ENCODE measurements at places on chromosomes 1 and 21.

DNA sequence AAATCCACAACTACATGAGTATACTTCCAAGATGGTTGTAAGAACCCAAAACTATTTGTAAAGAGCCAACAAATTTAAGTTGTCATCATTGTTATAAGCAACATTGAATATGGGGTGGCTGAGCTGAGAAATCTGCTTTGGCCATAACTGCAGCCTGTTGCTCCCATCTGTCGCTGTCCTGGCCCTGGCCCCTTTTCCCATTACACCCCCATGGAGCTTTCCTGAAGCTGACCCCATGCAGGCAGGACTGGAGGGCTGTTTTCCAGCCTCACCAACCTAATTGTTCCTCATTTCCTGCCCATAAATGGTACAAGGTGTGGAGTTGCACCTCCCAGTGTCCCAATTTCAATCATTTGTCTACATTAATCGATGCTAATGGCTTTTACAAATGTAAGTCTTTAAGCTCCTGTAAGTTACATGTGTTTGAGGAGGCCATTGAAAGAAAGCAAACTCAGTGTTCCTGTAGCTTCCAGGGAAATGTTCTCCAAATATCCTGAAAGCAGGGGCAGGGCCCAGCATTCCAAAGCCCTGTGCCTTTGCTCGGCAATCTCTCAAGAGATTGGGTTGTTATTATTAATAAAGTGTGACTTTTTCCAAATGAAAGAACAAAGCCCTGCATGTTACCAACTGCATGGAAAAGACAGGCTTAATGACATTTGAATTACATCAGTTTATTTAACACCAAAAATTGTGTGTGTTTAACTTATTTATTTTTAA is 545.9 kb downstream of the PLPP3 start:
- DNase-seq = no peak

DNA sequence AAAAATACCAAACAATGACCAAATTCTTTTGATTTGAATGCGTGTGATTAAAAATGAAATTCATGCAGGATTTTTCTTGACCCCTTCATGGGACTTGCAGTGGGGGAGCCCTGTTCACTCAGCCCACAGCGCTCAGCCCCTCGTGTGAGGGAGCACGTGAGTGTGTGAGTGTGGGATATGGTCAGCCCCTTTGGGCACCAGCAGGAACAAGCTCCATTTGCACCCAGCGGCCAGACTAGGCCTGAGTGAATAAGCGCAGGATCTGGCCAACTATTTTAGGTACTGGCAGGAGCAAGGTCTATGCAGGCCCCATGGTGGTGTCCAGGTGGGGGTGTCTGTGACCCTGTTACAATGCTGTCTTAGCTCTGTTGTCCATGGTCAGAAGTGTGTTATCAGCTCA is 1631.2 kb downstream of the BRINP3 start:
- DNase-seq = no peak

DNA sequence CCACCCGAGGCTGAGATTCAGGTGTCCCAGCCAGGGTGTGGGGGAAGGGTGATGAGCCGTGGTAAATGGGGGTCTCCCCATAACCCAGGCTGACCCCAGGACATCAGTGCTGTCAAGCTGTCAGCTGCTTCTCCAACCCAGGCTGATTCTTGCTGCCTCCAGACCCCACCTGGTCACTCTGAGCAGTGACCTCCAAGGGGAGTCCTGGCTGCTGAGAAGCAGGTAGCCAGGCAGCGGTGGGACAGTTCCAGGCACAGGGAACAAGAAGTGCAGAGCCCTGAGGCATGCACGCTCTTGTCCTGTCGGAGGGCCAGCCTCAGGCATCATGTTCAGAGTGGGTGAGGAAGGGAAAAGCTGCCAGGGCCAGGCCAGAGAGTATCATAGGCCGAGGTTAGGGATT is 1.1 kb downstream of the ESPN start:
- no peak for DNase-seq

DNA sequence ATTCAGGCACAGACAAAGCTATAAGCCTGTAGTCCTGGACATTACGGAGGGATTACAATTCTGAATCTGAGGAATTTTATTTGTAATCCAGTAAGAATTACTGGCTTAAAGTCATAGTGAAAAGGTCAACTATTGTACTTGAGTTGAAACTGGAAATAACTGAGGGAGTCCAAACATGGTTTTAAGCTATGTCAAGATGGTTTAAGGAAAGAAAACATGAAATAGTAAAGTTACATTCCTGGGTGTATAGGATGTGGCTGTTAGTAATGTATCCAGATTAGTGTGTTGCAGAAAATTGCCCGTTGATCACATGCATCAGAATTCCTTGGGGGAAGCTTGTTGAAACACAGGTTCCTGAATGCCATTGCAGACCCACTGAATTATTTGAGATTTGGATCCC is 124.8 kb upstream of the GORAB start:
- DNase-seq = no peak

- no peak for DNase-seq
Measured at GRCh38 chr1:43512681-43513080, 18.0 kb upstream of the PTPRF start.

GRCh38 chr1:205595435-205595834 is 36.4 kb downstream of the ELK4 start:
- no peak for DNase-seq

GRCh38 chr1:29991025-29991424 is 732.4 kb downstream of the MATN1 start:
- DNase-seq = peak; percentile 47

DNA sequence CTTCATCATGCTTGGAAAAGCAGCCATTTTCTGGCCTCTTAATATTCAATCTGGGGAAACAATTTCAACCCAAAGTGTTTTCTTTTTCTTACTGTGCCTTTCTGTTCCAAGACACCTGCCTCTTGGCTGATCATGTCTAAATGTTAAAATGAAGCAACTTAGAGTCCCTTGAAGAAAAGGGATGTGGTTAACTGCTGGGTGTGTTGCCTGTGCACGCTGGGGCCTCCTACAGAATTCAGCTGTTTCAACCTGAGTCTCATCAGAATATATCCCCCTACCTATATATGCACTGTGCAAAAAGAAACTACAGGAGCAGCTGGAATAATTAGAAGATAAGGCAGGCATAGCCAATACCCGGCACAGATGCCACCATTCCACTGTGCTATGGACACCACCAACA is 222.0 kb downstream of the OMA1 start:
- no peak for DNase-seq

DNA sequence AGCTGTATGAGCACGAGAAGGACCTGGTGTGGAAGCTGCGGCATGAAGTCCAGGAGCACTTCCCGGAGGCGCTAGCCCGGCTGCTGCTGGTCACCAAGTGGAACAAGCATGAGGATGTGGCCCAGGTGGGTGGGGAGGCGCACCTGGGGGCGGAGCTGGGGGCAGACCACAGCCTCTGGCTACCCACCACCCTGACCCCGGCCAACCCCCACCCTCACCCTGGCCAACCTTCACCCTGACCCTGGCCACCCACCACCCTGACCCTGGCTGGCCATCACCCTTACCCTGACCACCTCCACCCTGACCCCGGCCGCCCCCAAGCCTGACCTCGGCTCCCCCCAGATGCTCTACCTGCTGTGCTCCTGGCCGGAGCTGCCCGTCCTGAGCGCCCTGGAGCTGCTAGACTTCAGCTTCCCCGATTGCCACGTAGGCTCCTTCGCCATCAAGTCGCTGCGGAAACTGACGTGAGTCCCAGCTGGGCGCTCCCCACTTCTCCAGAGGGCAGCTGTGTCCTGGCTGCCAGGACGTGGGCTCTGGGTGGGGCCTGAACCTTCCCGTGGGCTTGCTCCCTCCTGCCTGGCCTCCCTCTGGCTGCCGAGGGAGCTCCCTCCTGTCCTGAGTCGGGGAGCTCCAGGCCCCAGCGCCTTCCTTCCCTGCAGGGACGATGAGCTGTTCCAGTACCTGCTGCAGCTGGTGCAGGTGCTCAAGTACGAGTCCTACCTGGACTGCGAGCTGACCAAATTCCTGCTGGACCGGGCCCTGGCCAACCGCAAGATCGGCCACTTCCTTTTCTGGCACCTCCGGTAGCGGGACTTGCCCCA is 69.5 kb downstream of the PIK3CD start:
- DNase-seq = no peak

GRCh38 chr1:19567041-19567440 is 77.1 kb upstream of the NBL1 start:
- DNase-seq = no peak

DNA sequence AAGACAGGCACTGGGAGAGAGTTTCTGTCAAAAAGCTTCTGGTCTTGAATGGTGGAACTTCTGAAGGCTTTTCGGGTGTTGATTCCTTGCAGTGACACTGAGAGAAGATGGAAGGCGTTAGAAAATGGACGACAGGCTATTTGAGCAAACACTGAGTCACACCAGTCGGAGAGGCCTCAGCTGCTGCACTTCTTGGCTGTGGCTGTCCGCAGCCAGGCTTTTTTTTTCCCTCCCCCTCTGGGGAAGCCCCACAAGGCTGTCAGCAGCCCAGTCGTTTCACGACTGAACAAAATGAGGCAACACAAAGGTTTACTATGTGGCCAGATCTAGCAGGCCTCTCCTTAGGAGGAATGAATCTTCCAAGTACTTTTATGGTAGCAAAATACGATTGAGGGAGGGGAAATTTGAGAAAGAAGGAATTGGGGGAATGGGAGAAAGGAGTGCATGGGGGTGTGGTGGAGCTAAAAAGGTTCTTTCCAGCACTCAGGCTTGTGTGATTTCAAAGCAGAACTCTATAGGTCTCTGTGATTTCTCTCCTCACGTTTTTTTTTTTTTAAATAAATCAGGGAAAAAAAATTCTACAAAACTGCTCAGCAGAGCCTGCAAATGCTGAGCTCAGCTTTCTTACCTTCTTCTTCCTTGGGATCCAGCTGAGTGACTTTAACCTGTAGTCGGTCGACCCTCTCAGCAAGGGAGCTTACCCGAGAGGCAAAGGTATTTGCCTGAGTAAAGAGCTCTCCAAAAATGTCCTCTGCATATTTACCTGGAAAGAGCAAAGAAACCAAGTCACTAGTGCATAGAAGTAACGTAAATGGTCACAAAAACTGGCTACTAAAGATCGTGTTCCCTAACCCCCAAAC is 26.1 kb downstream of the GPR3 start:
- DNase-seq = peak; percentile 70

Measured in RWPE1 (cell line).